ENCODE measurements at places on chromosomes 2 and 18. TPM values are rescaled to one million over a fixed set of nuclear protein-coding genes. Genes with fewer than 3 reads are reported as not detected.

IL1RL1 gene
- total RNA-seq: 203 TPM

NDUFAF7 gene
- 25.6 TPM for total RNA-seq

SP100 gene
- 117 TPM for total RNA-seq

SERPINB3 gene
- total RNA-seq: not detected

DNAJC5G gene
- total RNA-seq: not detected

CRYGC gene
- not detected for total RNA-seq

SERPINB4 gene
- not detected for total RNA-seq

MTCL1 gene
- 17.9 TPM for total RNA-seq

ACSL3 gene
- 35.6 TPM for total RNA-seq

CLEC4F gene
- total RNA-seq: 0.57 TPM

CPO gene
- not detected for total RNA-seq

HOXD4 gene
- not detected for total RNA-seq

RBKS gene
- 2.9 TPM for total RNA-seq

ZEB2 gene
- 104 TPM for total RNA-seq

POLE4 gene
- 35.4 TPM for total RNA-seq

NEU2 gene
- not detected for total RNA-seq

C1QL2 gene
- not detected for total RNA-seq

CCDC85A gene
- total RNA-seq: 11.6 TPM

EMILIN1 gene
- 37.7 TPM for total RNA-seq

PNPT1 gene
- total RNA-seq: 14.7 TPM

SRD5A2 gene
- 3.7 TPM for total RNA-seq

AMER3 gene
- not detected for total RNA-seq

UGT1A1 gene
- not detected for total RNA-seq

GFPT1 gene
- total RNA-seq: 58.3 TPM

SUCLG1 gene
- total RNA-seq: 54.6 TPM

GREB1 gene
- total RNA-seq: 0.39 TPM

SERPINB13 gene
- total RNA-seq: not detected

FAM117B gene
- total RNA-seq: 24.1 TPM

VSNL1 gene
- not detected for total RNA-seq

HRH4 gene
- total RNA-seq: 0.74 TPM

RAB31 gene
- total RNA-seq: 125 TPM

All from upper lobe of left lung (tissue), 6 donors.